ENCODE measurements at places on chromosomes 11 and 22. TPM values are rescaled to one million over a fixed set of nuclear protein-coding genes. Genes with fewer than 3 reads are reported as not detected.

- H3K4me3 ChIP-seq = no peak overlapping the region
- DNase-seq = no peak
- no peak overlapping the region for H3K27ac ChIP-seq
- no peaks in the 10 kb centered on the region for H3K27me3 ChIP-seq
- no peaks in the 10 kb centered on the region for H3K4me1 ChIP-seq
Observed at GRCh38 chr11:47132490-47132889, 44.2 kb downstream of the ARFGAP2 start.

- no peaks in the 10 kb centered on the region for H3K27me3 ChIP-seq
- DNase-seq = no peak
- H3K36me3 ChIP-seq = no peaks in the 10 kb centered on the region
- no peak overlapping the region for H3K4me3 ChIP-seq
Observed at GRCh38 chr11:121996574-121996973, 119.4 kb downstream of the BLID start.

DNA sequence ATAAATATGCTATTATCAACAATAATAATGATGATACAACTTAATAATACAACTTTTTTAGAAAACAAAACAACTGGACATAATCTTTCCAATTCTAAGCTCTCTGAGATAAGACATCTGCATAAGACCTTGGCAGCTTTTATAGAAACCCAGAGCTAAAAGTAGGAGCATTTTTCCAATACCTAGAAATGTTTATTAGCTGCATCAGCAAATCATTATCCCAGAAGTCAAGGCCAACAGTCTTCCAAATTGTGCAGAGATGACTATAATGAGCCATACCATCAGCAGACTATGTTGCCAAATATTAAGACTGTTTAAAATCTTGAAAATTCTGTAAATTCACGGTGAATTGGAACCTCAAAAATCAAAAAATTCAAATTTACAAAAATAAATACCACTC is 30.3 kb downstream of the DCUN1D5 start:
- H3K36me3 ChIP-seq = peaks cover 19% of the 10 kb centered on the region
- no peak overlapping the region for H3K27ac ChIP-seq
- no peaks in the 10 kb centered on the region for H3K27me3 ChIP-seq
- no peak overlapping the region for H3K4me3 ChIP-seq
- no peaks in the 10 kb centered on the region for H3K4me1 ChIP-seq
- DNase-seq = no peak

- H3K27ac ChIP-seq = no peak overlapping the region
- H3K4me3 ChIP-seq = no peak overlapping the region
- no peaks in the 10 kb centered on the region for H3K4me1 ChIP-seq
- H3K36me3 ChIP-seq = no peaks in the 10 kb centered on the region
- DNase-seq = no peak
- no peaks in the 10 kb centered on the region for H3K27me3 ChIP-seq
Observed at GRCh38 chr11:105968021-105968697, 53.9 kb downstream of the MSANTD4 start.

GRCh38 chr22:38162881-38163843 is 18.5 kb downstream of the PLA2G6 start:
- DNase-seq = no peak
- H3K4me3 ChIP-seq = no peak overlapping the region
- H3K36me3 ChIP-seq = peaks cover 3% of the 10 kb centered on the region
- no peaks in the 10 kb centered on the region for H3K4me1 ChIP-seq
- no peak overlapping the region for H3K27ac ChIP-seq
- H3K27me3 ChIP-seq = no peaks in the 10 kb centered on the region

- no peaks in the 10 kb centered on the region for H3K4me1 ChIP-seq
- no peaks in the 10 kb centered on the region for H3K27me3 ChIP-seq
- no peak overlapping the region for H3K27ac ChIP-seq
- no peak overlapping the region for H3K4me3 ChIP-seq
- no peaks in the 10 kb centered on the region for H3K36me3 ChIP-seq
Observed at GRCh38 chr11:99505316-99505715, 484.6 kb downstream of the CNTN5 start.

DNA sequence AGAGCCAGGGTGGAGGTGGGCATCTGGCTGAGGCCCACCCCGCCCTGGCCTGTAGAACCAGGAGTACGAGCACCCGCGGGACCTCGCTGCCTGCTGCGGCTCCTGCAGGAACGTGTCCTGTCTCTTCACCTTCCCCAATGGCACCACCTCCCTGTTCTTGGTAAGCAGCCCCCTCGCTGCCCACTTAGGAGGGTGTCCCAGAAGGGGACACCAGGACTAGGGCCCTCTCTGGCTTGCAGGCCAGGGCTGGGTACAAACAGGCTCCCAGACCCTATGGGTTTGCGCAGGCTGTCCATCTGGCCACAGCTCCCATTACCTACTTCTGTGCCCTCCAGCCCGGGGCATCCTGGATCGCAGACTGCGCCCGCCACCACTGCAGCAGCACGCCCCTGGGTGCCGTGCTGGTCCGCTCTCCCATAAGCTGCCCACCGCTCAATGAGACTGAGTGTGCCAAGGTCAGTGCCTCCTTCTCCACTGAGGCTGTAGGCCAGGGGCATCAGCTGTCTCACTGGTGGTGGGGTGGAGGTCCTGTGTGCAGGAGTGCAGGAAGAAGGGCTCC is 77.5 kb upstream of the MYOD1 start:
- H3K27me3 ChIP-seq = no peaks in the 10 kb centered on the region
- no peak for DNase-seq
- H3K36me3 ChIP-seq = no peaks in the 10 kb centered on the region

DNA sequence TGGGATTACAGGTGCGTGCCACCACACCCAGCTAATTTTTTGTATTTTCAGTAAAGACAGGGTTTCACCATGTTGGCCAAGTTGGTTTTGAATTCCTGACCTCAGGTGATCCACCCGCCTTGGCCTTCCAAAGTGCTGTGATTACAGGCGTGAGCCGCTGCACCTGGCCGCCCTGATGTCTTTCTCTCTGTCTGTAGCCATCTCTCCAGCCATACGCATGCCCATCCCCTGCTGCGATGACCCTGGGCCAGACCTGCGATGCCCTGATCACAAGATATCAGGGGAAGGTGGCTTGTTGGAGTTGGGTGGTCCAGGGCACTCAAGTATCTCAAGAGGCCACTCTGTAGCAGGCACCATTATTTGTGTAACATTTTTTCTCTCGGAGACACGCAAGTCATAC is 54.4 kb upstream of the RBFOX2 start:
- H3K27ac ChIP-seq = no peak overlapping the region
- no peak overlapping the region for H3K4me3 ChIP-seq
- DNase-seq = no peak

- H3K4me3 ChIP-seq = no peak overlapping the region
- DNase-seq = no peak
- no peak overlapping the region for H3K27ac ChIP-seq
- H3K4me1 ChIP-seq = no peaks in the 10 kb centered on the region
Observed at GRCh38 chr22:36116127-36116526, 44.4 kb downstream of the APOL3 start.

The TANGO2 gene
- 27.3 TPM for total RNA-seq

The ZNF70 gene
- total RNA-seq = 3.7 TPM

The LUZP2 gene
- not detected for total RNA-seq

The ISX gene
- not detected for total RNA-seq

The OR8B8 gene
- total RNA-seq = not detected

Data from CD8-positive, alpha-beta memory T cell (primary cell).